ENCODE measurements at places on chromosomes 13 and 19.

DNA sequence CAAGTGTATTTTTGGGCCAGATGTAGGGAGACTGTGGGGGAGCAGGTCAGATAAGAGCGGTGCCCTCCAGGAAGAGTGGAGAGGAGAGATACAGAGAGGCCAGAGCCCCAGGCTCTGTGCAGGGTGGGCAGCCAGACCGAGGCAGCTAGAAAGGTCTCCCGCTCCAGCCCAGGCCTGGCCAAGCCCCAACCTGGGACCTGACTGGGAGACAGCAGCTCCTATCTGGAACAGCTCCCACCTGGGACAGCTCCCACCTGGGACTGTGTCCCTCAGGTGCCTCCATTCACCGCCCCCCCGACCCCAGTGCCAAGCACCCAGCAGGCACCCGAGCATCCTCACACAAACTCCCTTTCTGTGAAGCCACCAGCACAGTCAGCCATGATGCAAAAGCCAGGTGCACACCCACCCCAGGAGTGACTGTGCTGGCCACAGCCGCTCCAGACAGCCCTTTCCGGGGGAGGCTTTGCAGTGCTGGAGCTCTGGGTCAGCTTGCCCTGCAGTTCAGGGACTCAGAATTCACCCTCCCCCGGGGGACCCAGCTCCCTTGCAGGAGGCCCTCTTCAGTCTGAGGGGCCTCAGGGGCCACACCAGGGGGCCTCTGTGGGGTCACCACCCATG is 2.1 kb upstream of the GRTP1 start:
- no peak for DNase-seq

DNA sequence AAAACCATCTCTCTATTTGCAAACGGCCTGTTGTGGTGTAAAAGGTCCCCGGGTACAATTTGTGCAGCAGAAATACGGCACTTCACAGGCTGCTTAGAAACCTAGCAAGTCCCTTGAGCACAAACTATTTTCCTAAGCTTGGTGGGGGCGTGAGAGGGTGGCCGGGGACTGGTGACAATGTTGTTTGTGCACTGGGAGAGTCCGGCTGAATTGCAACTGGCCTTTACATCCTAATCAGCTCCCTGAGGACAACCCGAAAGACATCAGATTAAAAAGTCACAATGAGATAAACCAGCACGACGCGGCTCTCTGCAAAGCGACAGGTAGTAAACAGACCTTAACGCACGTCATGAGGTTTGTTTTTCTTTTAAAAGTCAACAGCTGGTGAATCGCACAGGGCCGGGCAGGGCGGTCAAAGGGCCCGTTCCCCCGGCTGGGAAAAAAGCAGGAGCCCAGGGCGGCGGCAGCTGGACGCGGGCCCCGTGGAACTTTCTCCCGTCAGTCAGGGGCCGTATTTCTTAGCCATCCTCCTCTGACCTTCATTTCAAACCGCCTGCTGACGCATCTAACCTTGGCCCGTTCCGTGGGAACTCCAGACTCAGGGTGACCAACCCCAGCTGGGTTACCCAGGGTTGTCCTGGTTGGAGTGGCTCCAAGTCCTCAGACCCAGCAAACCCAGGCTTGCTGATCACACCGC is 112.3 kb downstream of the GADD45B start:
- DNase-seq = peak; percentile 50

- no peak for DNase-seq
These were observed 15.0 kb upstream of the MIER2 start for GRCh38 chr19:359653-359925.

DNA sequence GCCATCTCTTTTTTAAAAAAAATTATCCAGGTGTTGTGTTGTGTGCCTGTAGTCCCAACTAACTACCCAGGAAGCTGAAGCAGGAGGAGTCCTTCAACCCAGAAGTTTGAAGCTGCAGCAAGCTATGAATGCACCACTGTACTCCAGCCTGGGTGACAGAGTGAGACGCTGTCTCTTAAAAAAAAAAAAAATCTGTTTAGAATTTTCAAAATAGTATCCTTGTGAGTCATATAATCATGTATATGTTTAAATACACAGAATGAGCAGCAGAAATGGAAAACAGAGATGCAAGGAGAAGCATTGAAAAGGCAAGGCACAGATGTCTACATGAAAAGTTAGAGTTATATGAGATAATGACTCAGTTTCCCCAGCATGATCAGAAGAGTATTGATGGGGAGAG is 31.2 kb downstream of the SYDE1 start:
- DNase-seq = no peak

- no peak for DNase-seq
These were observed 518.5 kb downstream of the FGF9 start for GRCh38 chr13:22189176-22190048.

GRCh38 chr19:56939951-56940350 is 99.4 kb upstream of the PEG3 start:
- no peak for DNase-seq

DNA sequence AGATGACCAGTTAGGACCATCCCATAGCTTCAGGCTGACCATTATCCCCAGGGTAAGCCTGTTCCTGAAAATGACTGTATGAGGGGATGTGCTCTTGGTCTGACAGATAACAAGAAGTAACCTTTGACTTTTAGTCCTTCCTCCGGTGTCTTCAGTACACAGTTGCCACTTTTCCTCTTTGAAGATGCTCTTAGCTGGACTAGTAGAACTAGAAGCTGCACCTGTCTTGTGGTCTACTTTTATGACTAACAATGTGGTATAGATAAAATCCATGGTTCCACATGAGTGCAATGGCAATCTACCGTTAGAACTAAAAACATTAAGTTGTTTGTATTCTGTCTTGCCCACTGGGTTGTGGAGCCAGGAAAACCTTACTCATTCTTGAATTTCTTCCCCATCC is 5.9 kb upstream of the RUBCNL start:
- no peak for DNase-seq

Data from midbrain (tissue), 1 donor.